GM10248 (cell line): ENCODE measurements at places on chromosomes 5 and 9.

- no peak for DNase-seq
These were observed 35.1 kb downstream of the MAP3K1 start for GRCh38 chr5:56850423-56850822.

DNA sequence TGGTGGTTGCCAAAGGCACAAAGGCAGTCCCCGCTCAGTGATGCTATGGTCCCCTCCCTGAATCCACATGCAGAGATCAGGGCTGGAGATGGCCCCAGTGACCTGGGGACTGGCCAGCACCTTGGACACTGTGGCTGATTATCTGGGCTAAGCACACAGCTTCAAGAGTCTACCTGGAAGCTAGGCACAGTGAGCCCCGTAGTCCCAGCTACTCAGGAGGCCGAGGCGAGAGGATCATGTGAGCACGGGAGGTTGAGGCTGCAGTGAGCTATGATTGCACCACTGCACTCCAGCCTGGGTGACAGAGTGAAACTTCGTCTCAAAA is 8.3 kb upstream of the SCGB3A1 start:
- DNase-seq = peak; percentile 18

GRCh38 chr5:139295346-139296057 is 2.0 kb downstream of the MATR3 start:
- DNase-seq = no peak

DNA sequence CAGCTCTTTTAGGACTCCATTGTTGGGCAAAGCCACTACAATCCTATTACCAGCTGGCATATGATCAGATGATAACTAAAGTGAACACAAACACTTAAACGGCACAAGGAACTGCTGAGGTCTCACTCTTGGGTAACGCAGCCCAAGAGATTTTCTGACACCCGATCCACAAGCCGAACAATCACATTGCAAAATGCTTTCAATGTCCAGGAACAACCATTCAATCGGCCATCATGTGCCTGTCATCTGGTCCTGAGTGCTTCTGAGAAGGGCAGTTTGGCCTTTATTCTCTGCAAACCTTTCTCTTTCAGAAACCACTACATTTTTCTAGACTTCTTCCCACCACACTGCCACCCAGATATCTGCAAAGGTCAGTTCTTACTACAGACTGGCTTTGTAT is 283.1 kb downstream of the GLIS3 start:
- no peak for DNase-seq

GRCh38 chr5:177994561-177995190 is 1.4 kb downstream of the PROP1 start:
- no peak for DNase-seq

GRCh38 chr9:14345354-14346230 is 31.7 kb upstream of the NFIB start:
- DNase-seq = no peak

- DNase-seq = no peak
These were observed 68.7 kb upstream of the TAS2R1 start for GRCh38 chr5:9698841-9699240.

- no peak for DNase-seq
These were observed 836 bp downstream of the PCSK5 start for GRCh38 chr9:75891277-75891741.

DNA sequence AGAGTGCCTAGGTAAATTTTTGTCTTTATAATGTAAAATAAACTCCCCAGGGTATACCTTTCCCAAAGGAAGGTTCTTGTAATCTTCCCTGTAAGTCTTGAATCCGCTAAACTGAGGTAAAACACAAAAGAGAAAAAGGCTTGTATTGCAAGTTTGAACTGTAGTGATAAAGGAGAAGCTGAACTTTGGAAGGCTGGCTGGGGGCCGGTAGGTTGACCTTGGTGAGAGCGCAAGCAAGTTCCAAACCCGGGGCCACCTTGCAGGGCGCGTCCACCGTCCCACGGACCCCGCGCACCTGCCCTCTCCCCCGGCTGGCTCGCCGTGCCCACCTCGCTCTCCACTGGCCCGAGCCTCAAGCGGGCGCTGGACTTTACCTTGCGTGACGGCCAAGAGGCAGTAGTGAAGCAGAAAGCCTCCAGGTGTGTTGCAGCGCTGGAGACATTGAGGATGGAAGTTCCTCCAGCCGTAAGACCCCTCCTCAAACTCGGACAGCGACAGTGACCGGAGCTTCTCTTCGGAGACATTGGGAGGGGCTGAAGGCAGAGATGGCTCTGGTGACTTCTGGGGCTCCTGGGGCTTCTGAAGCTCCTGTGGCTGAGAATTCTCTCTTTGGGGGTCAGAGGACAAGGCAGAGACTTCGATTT is 428 bp downstream of the SLCO4C1 start:
- no peak for DNase-seq

- no peak for DNase-seq
These were observed 573 bp upstream of the SPATA24 start for GRCh38 chr5:139404484-139404840.

DNA sequence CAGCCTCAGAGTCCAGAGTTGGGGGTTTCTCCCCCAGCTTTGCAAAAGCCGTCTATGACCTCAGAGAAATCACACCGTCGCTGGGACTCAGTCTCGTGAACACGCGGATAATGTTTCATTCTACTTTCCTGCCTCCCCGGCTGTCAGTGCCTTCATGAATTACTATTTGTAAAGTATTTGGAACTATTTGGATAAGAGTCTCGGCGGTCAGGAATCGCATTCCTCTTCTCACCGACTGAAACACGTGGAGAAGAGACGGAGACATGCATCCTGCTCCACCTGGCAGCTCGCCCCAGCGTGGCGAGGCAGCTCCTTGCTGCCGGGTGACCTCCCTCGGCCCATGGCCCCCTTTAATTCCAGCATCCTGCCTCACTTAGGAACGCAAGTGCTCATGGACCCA is 23.9 kb downstream of the IRX2 start:
- no peak for DNase-seq

- DNase-seq = no peak
These were observed 213.4 kb downstream of the PALM2AKAP2 start for GRCh38 chr9:109993250-109993978.

GRCh38 chr9:134531220-134531970 is 110.2 kb upstream of the COL5A1 start:
- DNase-seq = no peak

DNA sequence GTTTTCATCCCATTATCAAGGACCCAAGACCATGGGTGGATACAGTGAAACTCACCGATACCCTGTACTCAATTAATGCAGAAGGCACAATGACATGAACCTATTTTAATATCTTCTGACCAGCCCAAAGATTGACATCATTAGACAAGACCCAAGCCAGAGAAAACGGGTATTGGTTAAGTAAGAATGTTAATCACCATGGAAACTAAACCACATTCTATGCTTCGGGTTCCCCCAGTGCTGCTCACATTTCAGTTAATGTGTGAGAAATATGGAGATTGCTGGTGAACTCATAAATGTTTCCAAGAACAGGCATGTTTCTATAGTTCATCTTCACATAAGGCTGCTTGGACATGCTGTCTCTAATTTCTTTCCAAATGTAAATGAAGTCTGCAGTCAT is 77.0 kb downstream of the IRX2 start:
- no peak for DNase-seq

DNA sequence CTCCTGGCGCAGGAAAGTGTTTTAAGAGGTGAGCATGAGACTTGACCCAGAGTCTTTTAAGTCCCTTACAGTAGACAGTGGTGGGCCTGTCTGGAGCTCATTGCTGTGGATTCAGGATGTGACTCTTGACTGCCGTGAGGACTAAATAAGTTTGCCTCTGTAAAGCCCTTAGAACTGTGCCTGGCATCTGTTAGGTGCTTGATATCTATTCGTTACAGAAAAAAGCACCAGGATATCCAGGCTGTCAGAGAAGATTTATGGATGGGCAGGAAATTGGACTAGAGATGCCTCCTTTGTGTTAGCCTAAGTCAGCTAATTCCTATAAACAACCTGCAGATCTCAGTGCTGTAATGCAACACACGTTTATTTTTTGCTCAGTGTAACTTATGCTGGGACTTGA is 12.6 kb downstream of the ERGIC1 start:
- no peak for DNase-seq

- DNase-seq = no peak
These were observed 201.0 kb downstream of the EFNA5 start for GRCh38 chr5:107469485-107470294.

DNA sequence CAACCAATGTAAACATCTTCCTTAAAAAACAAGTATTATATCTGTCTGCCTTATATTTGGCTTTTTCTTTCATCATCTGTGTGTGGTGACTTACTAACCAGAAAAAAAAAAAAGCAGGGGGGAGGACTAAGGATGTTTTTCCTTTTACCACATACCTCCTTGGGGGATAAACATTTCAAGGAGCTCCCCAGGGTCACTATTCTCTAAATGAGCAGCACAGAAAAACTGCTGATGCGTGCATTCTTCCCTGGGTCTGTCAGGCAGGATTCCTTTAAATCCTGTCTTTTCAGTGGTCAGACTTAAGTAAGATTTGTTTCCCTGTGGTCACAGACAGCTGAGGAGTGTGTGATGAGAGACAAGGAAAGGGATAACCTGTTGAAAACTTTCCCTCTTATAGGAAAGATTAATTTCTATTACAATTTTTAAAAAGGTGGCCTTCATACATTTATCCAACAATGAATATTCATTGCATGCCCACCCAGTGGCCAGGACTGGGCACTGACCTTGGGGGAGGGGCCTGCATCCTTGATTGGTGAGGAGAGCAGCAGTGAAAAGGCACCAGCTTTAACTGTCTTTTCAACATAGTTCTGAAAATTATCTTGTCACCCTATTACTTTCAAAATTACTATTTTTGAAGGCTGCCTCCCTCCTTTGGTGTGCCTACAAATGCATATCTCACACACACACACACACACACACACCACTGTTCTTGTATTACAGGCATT is 123.1 kb downstream of the TLE4 start:
- DNase-seq = no peak

DNA sequence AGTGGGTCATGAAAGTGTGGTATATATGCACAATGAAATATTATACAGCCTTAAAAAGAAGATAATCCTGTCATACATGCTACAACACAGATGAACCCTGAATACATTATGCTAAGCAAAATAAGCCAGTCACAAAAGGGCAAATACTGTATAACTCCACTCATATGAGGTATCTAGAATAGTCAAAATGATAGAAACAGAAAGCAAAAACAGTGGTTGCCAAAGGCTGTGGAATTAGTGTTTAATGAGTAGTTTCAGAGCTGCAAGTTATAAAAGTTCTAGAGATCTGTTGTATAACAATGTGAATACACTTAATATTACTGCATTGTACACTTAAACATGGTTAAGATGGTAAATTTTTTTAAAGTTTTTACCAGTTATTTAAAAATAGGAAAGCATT is 135.0 kb downstream of the OXCT1 start:
- DNase-seq = no peak

DNA sequence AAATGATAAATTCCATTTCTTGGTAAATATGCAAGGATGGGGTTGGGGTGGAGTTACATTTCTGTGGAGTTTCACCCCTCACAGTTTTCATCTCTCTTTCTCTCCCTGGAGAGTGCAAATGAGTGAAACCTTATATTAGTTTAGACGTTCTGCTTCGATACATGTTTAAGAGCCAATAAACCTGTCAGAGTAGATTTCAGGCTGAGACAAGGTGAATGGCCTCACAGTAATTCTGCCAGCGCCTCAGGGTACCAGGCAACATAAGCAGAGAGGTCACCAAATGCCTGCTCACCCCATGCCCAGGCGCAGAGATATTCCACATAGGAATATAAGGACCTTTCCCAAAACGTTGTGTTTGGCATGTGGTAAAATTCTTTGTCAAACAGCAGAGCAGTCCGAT is 154.9 kb upstream of the VLDLR start:
- DNase-seq = no peak

- DNase-seq = no peak
These were observed 621.0 kb downstream of the ACTL7B start for GRCh38 chr9:108234811-108235210.

DNA sequence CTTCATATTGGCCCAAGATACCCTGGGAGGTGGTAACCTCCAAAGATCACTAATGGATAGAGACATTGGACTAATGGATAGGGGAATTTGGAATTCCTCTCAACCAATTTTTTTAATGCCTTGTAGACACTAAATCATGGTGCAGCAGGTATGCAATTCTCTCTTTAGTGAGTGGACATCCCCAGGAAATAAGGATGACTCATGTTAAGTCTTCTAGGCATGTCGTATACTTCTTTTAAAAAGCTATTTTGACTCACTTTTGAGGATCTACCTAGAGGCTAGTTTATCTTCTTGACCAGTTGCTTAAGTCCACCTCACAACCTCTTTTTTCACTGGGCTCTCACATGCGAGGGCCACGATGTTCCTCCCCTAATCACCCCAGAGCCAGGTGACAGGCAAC is 211.6 kb upstream of the CDH12 start:
- DNase-seq = no peak

DNA sequence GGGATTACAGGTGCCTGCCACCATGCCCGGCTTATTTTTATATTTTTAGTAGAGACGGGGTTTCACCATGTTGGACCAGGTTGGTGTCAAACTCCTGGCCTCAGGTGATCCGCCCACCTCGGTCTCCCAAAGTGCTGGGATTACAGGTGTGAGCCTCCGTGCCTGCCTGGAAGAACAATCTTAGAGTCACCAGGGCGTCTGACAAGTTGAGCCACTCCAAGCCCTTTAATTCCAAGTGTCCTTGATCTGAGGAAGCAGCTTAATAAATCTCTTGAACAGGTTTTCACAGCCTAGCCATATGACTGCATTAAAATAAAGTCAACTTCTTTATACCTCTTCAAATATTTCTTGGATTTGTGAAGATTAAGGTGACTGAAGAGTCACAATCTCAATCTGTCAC is 31.5 kb downstream of the SLC44A1 start:
- DNase-seq = no peak

DNA sequence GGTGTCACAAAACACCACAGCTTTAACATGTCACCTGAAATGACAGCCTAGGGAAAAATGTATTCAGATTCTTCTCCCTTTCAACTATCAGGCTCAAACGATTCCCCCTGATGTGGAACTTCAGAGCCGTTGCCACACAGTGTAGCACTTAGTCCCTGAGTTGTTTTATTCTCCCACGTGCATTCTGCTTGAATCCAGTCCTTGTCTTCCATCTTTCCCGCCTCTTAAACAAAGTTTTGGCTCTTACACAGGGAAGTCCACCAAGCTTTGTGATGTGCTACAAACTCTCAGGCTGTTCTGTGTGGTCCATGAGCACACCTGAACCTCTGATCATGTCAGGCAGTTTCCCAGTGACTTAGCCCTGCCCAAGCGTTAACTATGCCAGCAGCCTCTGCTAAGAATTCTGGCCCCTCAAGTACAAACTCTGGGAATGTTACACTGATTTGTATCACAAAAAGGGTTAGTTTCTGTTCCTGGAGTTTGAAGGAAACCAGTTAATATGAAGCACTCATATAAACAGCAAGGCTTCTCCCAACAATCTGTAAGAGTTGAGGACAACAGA is 45.8 kb upstream of the RNF38 start:
- no peak for DNase-seq

GRCh38 chr9:7688626-7689025 is 111.0 kb downstream of the DMAC1 start:
- DNase-seq = no peak
